ENCODE measurements at places on chromosomes 13 and 19. TPM values are rescaled to one million over a fixed set of nuclear protein-coding genes. Genes with fewer than 3 reads are reported as not detected.

- no peak for DNase-seq
Observed at GRCh38 chr19:42403586-42403985, 13.5 kb upstream of the CNFN start.

DNA sequence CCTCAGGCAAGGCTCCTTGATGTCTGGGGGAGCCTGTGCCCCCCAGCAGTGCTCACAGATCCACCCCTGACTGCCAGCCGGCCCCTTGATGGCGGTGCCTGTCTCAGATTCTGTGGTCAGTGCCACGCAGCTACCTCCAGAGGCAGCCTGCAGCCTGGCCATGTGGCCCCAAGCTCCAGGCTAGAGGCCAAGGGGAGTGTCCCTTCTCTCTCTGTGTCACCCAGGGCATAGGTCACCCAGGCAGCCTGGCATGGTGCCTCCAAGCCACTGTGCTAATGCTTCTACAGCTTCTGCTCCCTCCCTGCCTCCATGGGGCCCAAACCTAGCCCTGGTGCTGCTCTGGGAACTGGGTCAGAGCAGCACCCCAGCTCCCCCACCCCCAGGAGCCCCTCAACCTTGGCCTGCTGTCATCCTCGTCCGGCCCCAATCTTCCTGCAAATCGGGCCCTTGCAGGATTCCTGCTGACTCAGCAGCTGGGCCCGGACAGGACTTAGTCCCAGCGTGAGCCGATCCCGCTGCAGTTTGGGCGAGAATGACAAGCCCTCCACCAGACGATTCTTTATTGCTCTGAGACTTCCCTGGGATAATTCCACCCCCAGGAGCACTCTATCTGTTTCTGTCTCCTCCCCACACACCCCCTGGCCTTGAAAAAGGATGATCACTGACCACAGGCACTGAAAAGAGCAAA is 2.8 kb upstream of the ARL11 start:
- no peak for DNase-seq

DNA sequence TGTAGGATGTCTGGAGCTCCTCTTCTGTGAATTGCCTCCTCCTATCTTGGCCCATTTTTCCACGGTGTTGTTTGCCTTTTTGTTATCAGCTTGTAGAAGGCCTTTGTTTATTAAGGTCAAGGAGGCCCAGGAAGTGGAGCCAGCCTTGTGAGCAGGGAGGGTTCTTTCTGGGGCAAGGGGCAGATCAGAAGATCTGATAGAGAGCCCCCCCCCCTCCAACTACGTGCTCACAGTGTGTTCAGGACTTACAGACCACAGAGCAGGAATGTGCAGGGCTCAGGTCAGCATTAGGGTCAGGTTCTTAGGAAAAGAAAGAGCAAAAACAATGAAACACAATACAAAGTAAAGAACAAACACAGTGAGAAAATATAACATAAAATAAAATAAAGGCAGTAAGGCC is 59.4 kb downstream of the CCNE1 start:
- no peak for DNase-seq

DNA sequence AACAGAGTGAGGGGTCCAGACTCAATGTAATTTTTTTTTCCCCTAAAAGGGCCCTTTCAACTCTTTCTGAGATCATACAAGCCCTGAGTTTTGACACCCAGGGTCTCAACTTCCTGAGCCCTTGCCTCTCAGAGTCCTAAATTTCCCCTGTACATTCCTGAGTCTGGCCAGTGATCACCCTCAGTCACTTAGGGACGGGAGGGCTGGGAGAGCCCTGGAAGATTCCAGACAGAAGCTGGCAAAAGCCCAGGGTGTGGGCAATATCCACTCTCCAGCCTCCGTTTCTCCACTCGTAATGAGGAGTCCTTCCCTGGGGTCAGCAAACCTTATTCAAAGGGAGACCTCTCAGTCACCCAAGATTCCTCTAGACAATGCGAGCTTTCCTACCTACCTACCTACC is 1.6 kb downstream of the PPP1R13L start:
- DNase-seq, result no peak

DNA sequence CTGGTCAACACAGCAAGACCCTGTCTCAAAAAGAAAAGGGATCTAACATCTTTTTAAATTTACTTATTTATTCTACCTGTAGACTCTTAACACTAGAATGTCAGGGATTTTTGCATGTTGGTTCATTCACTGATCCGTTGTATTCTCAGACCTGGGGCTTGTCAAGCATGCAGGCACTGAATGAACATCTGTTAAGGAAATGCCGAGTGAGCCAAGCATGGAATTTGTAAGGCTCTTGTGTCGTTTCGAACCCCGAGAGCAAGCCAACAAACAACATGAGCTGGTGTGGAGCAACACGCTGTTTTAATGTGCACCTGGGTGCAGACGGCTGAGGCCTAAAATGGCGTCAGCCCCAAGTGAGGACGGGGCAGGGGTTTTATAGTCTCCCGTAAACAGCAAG is 10.0 kb upstream of the OR1M1 start:
- DNase-seq, result no peak

DNA sequence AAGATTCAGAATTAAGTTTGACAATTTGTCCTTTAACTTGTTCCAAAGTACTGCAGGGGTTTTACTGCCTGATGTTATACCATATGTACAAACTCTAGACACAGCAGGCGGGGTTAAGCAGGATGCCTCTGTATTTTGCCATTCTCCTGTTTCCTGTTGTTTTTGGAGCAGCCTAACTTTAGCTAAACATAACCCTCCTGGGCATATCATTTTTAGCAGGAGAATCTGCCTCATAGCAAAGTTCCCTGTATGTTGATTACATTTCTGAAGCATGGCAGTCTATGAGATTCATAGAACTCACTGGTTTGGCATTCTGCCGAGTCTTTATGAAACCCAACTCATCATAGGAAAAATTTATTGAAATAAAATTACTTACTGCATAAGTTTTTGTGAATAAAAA is 5.2 kb downstream of the LHFPL6 start:
- DNase-seq, result peak; percentile 58

Gene MIER2
- 13.2 TPM for total RNA-seq

Gene MAP2K7
- 10.2 TPM for total RNA-seq

Gene COX6B2
- not detected for total RNA-seq

Gene ZNF563
- total RNA-seq, result 1.6 TPM

Gene JAK3
- 2.7 TPM for total RNA-seq

Gene ZNF534
- not detected for total RNA-seq

Gene IRGC
- not detected for total RNA-seq
